Stimulated activated CD8-positive, alpha-beta memory T cell treated with anti-CD3 and anti-CD28 coated beads, Interleukin-4, amount 100 ng/mL, for 1 hour (primary cell): ENCODE measurements at places on chromosomes 6 and 20.
A peak's percentile ranks its signal among the peaks of the same experiment; 100 is the strongest.

DNA sequence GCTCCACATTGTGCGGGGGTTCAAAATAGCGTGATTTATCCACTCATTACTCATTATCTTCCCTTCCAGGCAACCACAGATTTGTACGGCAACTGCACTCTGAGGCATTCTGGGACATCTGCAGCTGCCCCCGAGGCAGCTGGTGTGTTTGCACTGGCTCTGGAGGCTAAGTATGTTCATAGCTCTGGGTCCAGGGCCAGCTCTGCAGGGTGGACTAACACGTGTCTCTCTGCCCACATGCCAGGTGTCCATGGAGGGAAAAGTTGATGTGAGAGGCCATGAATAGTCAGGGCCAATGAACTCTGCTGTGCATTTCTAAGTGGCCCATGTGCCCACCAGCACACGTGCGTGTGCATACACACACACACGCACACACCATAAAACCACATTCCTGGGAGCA is 74.9 kb downstream of the BFSP1 start:
- DNase-seq, result no peak

DNA sequence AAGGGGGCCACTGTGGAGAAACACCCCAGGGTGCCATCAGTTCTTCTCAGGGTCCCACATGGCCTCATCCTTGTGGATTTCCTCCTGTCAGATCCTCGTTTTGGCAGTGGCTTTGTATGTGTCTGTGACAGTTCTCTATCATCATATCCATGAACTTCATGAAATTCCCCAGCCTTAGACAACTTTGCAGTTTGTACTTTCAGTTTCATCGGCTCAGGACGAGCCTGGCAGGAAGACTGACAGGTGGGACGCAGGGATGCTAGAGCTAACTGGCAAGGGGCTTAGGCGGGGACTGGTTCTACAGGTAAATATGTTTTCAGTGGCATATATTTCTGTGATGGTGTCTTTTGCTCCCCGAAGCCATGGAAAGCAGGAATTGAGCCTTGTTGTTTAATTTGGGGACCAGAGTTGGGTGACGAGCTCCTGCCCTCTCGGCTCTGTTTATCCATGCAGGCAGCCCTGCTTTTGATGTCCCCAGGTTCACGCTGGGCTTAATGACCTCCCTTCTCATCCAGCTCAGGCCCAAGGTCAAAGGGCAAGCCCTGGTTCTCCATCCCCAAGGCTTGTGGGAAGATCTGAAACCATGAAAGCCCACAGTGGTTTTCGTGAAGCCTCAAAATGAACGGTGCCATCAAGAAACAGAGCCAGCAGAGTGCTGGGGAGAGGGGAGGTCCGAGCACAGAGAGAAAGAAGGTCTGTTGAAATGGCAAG is 11.2 kb downstream of the SDCBP2 start:
- DNase-seq, result no peak

GRCh38 chr20:36778831-36779655 is 5.5 kb upstream of the DSN1 start:
- no peak for DNase-seq

DNA sequence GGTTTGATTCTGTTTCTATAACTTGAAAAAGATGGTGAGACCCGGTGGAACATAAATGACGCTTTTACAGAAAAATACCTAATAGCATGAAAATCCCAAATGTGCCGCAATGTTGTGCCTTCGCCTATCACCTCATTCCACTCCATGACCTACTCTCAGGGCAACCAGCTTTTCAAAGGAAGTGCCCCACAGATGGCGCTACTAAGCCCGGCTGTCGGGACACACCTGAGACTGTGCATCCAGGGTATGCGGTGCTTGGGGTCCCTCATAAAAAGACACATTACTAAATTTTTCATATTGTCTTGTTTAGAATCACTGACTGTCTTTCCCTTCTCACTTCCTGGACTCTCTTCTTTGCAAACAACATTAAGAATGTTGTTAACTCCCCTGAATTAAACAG is 145.5 kb upstream of the RPS6KA2 start:
- no peak for DNase-seq

GRCh38 chr20:438571-439469 is 23.5 kb downstream of the TBC1D20 start:
- peak; percentile 40 for DNase-seq

- DNase-seq, result no peak
Observed at GRCh38 chr6:4179960-4180651, 44.7 kb upstream of the ECI2 start.

DNA sequence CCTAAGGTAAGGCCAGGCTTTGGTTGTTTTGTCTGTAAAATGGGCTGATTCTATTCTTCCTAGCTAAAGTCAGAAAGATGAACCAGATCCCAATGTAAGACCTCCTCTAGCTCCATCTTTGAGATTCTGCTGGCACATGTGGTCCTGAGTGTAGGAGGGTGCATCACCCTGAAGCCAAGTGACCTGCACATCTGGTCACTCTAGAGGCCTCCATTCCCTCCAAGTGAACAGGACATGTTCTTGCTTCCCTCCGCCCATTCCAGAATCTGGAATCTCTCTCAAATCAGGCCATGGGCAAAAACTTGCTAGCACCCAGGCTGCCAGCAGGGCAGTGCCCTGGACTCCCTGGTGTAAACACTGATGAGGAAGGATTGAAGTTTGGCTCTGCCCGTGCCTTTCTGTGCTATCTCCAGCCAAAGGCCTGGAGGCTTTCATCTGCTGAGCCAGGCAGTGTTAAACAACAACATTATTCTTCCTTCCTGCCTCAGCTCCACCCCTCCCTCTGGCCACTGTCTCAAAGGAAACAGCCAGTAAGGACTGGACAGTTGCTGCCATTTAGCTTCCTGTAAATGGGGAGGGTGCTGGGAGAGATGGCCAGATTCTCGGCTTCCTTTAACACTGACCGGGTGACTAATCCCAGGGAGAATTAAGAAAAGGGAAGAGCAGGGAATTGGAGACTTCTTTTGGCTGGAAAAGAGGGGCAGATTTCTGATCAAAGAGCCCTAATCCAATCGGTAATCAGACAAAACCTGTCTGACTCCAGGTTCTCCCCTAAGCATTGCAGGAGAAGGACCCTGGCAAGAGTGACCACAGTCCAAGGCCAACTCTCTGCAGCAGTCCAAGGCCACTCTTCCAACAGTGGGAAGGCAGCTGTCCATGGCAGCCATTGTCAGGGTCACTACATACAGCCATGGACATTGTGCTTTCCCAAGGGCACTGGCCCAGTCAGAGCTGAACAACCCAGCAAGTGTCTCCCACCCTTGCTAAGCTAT is 19.5 kb upstream of the ADGRF1 start:
- DNase-seq, result no peak

DNA sequence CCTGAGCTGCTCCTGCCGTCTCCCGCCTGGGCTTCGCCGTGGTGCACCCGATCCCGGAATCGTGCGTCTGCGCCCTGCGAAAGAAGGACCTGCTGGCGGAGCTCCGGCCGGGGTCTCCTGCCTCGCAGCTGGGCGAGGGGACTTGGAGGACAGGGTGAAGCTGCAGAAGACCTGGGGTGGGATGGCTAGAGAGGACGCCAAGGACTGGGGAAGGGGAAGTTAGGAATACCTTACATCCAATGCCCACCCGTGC is 150.2 kb downstream of the PRL start:
- no peak for DNase-seq

DNA sequence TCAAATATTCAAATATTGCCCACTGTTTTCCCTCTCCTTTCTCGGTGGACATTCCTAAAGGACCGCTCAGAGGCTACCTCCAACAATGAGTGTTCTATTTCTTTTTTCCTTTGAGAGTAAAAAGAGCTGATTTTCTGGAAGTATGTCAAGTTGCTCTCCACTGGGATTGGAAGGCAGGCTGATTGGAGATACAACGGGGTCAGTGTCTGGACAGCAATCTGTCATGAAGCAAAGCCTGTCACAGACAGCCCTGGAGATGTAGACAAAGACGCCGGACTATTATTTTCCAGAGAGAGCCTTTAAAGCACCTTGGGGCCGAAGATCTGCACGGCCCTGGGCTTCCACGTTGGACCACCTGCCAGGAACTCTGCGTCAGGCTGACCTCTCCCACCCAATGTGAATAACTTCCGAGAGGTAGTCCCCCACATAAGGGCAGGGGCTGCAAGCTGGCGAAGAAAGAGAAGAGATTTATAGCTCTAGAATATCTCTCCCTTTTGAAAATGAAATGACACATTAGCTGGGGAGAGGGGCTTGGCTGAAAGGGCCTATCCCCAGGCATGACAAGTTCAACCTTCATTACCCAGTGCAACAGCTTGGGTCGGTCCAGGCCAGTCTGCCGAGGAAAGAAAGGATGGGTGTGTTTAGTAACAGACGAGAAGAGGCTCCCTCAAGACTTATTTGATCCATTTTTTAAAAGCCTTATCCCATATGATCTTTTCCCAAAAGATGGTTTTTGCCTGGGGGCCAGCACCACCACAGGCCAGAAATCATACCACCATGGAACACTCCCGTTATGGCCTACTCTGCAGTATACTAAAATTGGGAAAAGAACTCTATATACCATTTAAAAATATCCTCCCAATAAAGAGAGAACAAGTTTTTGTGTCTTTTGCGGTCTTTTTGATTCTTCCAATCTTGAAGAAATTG is 131.1 kb downstream of the OLIG3 start:
- no peak for DNase-seq

- no peak for DNase-seq
Observed at GRCh38 chr6:4932228-4932903, 71.5 kb downstream of the RPP40 start.

DNA sequence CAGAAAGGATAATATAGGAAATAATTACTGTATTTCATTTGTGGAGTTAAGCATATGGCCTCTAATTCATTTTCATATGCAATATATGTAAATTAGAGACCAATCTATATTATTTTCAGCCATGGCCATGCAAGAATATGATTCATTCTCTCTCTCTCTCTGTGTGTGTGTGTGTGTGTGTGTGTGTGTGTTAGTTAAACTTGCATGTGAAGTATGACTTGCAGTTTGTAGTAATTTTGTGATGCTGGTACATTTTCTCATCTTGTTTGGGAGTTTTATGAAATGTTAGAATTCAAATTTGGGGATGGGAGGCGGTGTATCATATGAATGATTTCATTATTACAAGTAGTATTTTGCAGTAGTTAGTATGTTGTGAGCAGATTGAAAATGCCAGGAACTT is 74.8 kb downstream of the JARID2 start:
- no peak for DNase-seq

DNA sequence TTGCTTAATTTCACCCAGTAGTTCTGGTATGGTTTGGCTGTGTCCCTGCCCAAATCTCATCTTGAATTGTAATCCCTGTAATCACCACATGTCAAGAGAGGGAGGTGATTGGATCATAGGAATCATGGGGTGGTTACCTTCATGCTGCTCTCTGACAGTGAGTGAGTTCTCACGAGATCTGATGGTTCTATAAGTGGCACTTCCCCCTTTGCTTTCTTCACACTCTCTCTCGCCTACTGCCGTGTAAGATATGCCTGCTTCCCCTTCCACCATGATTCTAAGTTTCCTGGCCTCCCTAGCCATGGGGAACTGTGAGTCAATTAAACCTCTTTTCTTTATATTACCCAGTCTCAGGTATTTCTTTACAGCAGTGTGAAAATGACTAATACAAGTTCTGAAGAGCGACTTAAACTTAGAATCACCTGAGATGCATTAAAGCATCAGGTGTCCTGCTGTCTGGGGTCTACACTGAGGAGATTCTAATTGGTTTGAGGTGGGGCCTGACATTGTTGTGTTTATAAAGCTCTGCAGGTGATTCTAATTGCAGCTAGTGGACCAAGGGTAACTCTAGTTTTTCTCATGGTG is 82.1 kb upstream of the DTNBP1 start:
- no peak for DNase-seq

DNA sequence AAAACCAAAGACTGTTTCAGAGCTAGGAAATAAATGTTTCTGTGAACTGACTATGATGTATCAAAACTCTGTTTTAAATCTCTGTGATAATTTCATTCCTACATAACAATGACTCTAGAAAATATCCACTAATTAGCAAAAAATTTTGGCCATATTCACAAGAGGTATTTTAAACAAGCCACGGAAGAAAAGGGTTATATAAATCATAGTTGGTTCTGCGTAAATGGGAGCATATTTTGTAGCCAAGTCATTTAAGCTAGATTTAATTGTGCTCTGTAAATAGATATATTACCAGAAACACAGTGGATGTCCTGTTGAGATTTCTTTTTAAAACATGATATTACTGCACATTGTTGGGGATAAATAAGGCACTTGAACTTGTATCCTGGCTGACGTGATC is 416.5 kb upstream of the PLCB4 start:
- DNase-seq, result no peak

GRCh38 chr6:43741829-43742228 is 28.2 kb upstream of the VEGFA start:
- DNase-seq, result no peak

- no peak for DNase-seq
Observed at GRCh38 chr20:37845241-37845681, 57.7 kb upstream of the VSTM2L start.

DNA sequence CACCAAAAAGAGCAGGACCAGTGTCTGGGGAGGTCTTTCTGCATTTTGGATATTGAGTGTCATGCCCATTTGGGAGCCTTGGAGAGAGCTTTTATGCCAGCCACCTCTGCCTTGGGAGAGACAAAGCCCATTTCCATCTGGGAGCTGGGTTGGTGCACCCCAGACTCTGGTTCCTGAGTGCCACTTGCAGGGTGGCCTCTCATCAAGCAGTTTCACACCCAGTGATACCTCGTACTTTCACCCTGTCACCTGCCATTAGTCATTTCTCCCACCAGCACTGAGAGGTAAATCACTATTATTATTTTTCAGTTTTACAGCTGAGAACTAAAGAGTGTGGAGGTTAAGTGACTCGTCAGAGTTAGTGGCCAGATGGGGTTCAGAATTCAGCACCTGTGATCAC is 94.7 kb downstream of the PTPRT start:
- no peak for DNase-seq

- DNase-seq, result no peak
Observed at GRCh38 chr20:40941133-40941610, 87.5 kb upstream of the TOP1 start.

DNA sequence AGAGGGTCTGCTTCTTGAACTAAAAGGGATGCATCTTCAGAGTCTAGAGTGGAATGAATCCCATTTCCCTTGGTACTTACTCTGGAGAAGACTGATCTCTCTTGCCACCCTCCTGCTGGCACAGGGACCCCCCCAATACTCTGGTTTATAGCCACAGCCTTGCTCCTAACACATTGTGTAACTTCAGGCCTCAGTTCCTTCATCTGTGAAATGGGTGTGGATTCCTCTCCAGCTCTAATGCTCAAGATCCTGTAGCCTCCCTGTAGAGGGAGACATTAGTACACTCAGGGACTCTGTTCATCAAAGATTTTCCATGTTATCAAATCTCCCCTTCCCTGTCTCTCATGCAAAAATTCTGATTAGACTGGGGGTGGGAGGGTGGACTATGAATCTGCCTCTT is 315.7 kb upstream of the MOCS1 start:
- no peak for DNase-seq

- no peak for DNase-seq
Observed at GRCh38 chr20:39630215-39630908, 668.2 kb downstream of the DHX35 start.
